Activated CD8-positive, alpha-beta memory T cell treated with anti-CD3 and anti-CD28 coated beads, Interleukin-2, amount 50 U/mL, for 48 hours (primary cell): ENCODE measurements at places on chromosomes 6 and 20.

- DNase-seq: no peak
Measured at GRCh38 chr20:12371990-12372389, 454.3 kb downstream of the BTBD3 start.

DNA sequence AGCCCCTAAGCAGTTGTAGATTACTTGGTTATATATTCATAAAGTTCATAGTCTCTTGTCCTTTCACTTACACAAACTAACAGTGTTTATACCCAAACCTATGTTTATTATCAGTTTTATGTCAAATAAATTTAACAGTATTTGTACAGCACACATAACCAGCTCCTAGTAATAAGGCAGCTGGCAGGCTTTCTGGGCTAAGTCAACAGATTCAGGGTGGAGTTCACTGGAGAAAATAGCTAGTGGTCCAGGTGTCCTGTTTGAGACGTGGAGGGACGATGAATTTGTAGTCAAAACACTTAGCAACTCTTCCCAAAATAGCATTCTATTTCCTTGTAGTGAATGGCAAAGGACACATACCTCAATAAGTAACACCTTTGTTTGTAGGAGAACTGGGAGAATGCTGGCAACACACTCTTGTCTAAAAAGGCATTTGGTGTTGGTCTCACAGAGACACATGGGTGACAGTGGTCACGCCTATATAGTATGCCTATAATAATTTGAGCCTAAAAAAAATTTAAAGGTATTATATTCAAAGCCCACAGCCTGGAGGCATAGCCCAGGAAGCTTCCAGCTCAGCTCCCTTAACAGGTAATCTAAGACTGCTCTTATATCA, 156.4 kb upstream of the CARMIL1 start:
- DNase-seq: no peak

GRCh38 chr6:137581019-137581707, 87.0 kb upstream of the OLIG3 start:
- DNase-seq: no peak

DNA sequence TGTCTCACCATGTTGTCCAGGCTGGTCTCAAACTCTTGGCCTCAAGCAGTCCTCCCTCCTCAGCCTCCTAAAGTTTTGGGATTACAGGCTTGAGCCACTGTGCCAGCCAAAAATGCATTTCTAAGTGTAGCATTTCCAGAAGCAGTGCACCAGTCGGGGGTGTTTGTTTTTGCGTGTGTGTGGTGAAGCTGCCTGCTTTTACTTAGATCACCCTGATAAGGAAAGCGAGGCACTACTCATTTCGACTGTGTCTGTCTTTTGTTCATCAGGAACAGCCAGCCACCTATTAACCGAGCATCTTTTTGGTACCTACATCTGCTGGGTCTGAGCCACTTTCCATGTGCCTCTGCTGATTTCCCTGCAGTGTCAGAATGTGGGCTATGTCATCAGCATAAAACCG, 18.7 kb downstream of the SIRT5 start:
- no peak for DNase-seq

- DNase-seq: no peak
Measured at GRCh38 chr6:42349753-42350511, 101.8 kb downstream of the TRERF1 start.

- no peak for DNase-seq
Measured at GRCh38 chr20:22675341-22675740, 91.0 kb upstream of the FOXA2 start.

DNA sequence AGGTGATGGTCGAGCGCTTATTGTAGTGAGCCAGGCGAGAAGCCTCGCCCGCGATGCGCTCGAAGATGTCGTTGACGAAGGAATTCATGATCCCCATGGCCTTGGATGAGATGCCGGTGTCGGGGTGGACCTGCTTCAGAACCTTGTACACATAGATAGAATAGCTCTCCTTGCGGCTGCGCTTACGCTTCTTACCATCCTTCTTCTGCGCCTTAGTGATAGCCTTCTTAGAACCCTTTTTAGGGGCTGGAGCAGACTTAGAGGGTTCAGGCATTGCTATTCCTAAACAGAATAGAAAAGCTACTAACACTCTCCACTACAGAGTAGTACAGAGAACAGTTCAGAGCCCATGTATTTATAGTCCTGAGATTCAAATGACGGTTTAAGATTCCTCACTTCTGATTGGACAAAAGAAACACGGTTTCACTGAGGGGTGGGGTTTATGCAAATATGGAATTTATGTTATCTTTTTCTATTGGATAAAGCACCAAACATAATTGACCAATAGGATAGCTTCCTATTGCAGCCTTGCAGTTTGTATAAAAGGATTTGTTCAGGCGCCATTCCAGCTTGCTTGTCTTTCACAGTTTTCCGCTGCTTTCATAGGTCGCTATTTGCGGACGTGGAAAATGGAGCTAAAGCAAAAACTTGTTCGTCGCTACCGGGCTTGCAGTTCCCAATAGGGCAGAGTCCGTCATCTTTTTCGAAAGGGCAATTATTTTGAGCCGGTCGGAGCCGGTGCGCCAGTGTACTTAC, 43.7 kb upstream of the HFE start:
- DNase-seq: peak; percentile 87

- no peak for DNase-seq
Measured at GRCh38 chr6:168255283-168255881, 64.2 kb downstream of the DACT2 start.

DNA sequence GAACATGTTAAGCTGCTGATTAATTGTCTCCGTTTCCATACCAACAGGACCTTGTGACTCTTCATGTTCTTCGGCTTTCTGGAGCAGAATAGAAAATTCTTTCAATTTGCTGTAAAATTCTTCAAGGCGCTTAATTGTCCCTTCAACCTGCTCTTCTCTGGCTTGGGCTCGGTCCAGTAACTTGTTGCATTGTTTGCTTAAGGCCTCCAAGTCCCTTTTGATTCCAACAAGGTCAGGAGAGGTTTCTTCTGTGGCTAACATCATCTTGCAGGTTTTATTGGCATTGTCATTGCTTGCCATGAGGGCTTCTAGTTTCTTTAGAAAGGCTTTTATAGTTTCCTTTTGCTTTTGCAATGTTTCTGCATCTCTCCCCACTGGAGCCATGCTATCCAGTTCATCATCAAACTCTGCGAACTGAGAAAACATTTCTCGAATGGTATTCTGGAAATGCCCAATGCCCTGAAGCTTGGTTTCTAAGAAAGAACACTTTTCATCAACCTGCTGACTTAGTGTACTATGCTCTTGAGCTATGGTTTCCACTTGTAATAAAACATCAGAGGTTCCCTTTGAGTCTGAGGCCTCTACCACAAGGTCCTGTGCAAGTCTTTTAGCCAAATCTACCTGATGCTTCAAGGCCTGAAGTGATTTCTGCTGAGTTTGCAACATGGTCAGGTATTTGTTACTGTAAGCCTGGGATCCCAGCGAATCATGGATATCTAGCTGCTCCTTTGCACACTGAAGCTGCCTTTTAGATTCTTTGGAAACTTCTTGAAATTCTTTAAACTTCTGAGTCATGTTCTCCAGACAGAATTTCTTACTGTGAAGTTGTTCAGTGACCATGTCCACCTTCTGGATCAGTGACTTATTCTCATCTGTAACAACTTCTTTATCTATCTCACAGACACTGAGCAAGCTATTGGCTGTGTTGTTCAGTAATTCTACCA, 90.2 kb downstream of the DST start:
- DNase-seq: no peak

GRCh38 chr6:150877928-150878327, 12.4 kb downstream of the MTHFD1L start:
- DNase-seq: no peak

GRCh38 chr6:151911401-151911800, 103.9 kb downstream of the ESR1 start:
- DNase-seq: no peak

GRCh38 chr20:44692932-44693480, 22.2 kb upstream of the CCN5 start:
- no peak for DNase-seq

GRCh38 chr6:116059713-116060571, 749 bp downstream of the FRK start:
- DNase-seq: no peak

GRCh38 chr20:18144541-18145099, 7.0 kb downstream of the KAT14 start:
- no peak for DNase-seq

DNA sequence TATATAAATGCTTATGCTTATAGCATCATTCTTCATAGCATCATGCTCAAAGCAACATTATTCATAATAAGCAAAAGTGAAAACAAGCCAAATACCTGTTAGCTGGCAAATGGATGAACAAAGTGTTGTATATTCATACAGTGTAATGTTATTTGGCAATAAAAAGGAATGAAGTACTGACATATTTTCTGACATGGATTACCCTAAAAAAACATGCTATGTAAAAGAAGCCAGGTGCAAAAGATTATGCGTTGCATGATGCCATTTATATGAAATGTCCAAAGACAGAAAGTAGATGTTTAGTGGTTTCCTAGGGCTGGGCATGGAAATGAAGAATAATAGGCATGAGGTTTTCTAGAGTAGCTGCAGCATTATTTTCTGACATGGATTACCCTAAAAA, 77.1 kb downstream of the GFRA4 start:
- no peak for DNase-seq

DNA sequence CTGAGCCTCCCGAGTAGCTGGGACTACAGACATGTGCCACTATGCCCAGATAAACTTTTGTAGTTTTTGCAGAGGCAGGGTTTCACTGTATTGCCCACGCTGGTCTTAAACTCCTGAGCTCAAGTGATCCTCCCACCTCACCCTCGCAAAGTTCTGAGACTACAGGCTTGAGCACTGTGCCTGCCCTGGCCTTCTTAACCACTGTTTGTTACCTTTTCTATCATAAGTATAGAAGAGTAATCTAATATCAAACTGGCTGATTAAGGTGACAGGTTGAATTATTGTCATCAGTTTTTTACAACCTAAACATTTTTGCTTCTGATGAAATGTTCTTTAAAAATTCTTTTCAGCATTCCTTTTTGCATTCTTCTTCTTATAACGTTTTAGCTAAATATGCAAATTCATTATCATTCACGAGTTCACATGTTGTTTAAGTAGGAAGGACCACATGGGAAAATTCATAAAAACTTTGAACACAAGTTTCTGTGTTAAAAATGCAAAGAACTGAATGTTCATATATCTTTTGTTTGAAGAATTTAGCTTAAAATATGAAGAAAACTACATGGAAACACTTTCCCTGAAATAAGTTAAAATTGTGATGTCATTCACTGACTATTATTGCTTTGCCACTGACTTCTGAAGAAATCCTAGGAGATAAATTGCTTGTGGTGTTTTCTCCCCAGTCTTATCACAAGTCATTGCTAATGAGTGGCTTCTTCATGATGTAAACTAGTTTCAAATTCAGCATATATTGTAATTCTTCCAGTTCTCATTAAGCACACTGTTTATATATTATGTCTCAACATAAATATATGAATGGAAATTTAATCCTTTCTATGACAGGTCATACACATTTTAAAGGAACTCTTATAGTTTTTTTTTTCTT, 106.7 kb downstream of the ADGRB3 start:
- DNase-seq: no peak

GRCh38 chr6:168050225-168050880, 28.7 kb downstream of the FRMD1 start:
- DNase-seq: no peak

GRCh38 chr20:38604873-38605303, 3.3 kb downstream of the ARHGAP40 start:
- no peak for DNase-seq

- DNase-seq: peak; percentile 73
Measured at GRCh38 chr20:38601216-38602184, at the start of gene ARHGAP40. TSS of gene ARHGAP40 (plus strand) at chr20:38601809.

DNA sequence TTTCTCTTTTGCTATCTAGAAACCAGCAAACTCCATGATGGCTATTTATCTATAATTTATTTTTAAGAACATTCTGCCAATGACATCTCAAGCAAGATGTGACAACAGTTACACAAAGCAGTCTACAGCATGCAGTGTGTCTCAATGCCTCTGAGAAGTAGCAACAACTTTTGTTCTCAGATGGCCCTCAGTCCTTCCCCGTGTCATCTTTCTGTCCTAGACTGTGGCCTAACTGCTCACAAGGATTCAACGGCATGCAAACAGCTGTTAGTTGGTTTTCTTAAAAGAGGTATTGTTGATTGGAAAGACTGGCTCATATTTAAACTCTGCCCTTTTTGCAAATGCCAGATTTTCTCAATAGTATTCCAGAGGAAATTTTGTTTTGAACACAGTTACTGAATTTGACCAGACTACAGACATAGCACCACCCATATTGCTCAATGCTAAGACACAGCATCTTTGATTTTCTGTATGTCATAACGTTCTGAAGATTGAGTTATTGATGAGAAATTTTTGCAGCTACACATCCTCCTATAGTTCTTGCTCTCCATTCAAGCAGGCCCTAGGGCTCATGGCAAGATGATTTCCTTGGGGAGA, 26.1 kb upstream of the F13A1 start:
- DNase-seq: no peak

GRCh38 chr20:53247468-53248103, 275.4 kb downstream of the TSHZ2 start:
- DNase-seq: no peak

GRCh38 chr6:155882527-155883333, 427.1 kb upstream of the NOX3 start:
- no peak for DNase-seq

GRCh38 chr6:35147026-35147425, 5.9 kb upstream of the TCP11 start:
- no peak for DNase-seq

GRCh38 chr6:169160855-169161560, 92.6 kb downstream of the THBS2 start:
- DNase-seq: no peak

DNA sequence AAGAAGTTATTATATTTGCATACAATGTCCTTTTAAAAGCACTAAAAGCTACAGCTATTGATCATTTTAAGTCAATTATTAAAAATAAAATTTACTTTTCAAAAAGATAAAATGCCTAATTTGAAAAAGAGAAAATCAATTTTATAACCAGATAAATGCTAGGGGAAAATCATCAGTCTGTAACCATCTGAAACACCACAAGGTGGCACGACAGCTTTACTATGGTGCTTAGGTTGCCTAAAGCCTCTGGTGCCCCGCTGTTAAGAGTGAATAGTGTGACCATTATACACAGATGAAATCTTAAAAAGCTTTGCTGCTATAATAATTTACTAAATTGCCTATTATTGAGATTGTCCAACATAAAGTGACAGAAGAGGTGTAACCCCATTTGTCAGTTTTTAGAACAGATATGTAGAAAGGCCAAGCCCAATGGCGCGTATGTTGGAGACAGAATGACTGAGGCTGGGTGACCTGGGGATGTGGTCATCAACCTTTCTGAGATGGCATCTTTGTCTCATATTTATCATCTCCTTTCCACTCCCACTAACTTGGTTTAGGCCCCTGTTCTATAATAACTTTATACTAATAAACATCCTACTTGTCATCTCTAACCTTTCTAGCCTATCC, 100.8 kb downstream of the MOXD1 start:
- DNase-seq: no peak
